ENCODE measurements at places on chromosomes 4 and X.

- DNase-seq, result no peak
These were observed 228.4 kb downstream of the DTHD1 start for GRCh38 chr4:36509845-36510244.

DNA sequence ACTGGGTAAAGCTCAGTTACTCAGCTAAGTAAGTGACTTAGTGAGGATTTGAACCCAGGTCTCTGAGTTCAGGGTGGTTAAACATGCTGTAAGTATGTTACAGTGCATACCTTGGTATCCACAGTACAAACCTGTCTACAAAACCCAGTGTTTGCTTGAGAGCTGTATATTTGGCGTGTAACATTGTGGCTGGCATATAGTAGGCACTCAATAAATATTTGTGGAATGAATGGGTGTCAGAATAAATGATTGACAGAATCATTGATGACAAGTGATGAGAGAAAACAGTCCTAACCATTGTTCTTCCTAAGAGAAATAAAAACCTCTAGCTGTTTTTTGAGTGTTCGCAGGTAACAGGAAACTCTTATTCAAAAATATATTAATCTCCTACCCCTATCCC is 79.7 kb upstream of the BCOR start:
- no peak for DNase-seq

- no peak for DNase-seq
These were observed 68.0 kb upstream of the MSX1 start for GRCh38 chr4:4791299-4792111.

DNA sequence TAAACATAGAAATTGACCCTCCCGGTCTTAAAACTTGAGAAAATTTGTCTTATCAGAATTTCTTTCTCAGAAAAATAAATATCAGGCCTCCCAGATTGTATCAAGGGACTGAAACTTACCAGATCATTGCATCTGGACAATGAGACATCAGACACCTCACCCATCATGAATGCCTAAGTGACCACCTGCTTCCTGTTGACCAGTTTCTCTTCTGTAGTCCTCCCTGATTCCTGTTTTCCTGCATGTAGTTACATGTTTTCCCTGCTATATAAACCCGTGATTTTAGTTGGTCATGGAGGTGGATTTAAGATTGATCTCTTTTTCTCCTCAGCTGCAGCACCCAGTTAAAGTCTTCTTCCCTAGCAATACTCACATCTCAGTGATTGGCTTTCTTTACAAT is 548.1 kb downstream of the PPP4R3C start:
- DNase-seq, result no peak

- DNase-seq, result no peak
These were observed 292.7 kb downstream of the BCOR start for GRCh38 chrX:39805022-39805421.

DNA sequence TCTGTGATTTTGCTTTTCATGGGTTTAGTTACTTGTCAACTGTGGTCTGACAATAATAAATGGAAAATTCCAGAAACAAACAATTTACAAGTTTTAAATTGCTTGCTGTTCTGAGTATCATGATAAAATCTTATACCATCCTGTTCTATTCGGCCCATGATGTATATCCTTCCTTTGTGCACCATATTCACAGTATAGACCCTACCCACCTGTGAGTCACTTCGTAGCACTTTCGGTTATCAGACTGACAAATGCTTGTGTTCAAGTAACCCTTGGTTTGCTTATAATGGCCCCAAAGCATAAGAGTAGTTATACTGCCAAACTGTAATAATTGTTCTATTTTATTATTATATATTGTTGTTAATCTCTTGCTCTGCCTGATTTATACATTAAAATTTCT is 1183.4 kb upstream of the PCDH7 start:
- DNase-seq, result no peak

GRCh38 chr4:123393721-123394120 is 2.9 kb upstream of the SPRY1 start:
- DNase-seq, result no peak

GRCh38 chrX:153593811-153594500 is 5.0 kb downstream of the CCNQ start:
- DNase-seq, result no peak

GRCh38 chr4:108270466-108271450 is 102.0 kb upstream of the LEF1 start:
- DNase-seq, result no peak

- DNase-seq, result no peak
These were observed 56.5 kb downstream of the NSD2 start for GRCh38 chr4:1927675-1928074.

DNA sequence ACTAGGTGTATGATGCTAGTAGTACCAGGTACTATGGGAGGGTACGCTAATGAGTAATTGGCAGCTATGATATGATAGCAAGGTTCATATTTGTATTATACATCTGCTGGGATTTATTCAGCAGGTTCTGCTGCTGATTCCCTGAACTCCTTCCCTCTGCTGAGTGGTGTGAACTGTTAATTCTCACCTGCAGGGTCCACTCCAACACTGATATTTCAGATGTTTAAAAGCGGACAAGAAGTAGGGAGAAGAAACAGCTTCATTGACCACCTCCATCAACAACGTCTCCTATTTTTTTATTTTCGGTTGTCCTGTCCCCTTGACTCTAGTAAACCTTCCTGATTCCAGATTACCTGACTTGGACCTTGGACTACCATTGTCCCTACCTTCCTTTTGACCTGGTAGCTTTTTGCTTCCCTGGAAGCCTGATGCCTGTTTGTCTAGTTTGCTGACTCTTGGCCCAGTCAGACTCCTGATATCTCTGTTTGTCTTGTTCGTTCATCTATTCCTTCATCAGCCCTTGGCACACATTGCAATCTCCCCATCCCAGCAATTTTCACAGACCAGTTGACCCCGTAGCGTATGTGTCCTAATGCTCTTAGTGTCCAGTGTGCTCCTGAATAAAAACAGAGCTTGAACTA is 34.0 kb upstream of the RNF128 start:
- DNase-seq, result no peak

DNA sequence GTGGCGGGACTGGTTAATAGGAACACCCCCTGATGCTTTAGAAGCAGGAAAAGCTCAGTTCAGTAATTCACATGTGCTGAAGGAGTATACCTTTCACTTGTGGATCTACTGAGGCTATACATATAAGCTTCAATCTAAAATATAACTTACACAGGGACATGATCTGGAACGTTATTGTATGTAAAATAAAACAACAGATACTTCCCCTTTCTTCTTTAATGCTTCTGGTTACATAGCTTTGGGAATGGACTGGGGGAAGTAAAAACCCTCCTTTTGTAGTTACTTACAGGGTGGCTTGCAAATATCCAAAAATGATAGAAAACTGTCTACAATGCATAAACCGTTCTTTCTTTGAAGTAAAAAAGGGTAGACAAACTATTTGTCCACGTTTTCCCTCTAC is 1.9 kb downstream of the FGG start:
- no peak for DNase-seq

GRCh38 chr4:152848508-152848907 is 68.8 kb downstream of the ARFIP1 start:
- DNase-seq, result no peak

DNA sequence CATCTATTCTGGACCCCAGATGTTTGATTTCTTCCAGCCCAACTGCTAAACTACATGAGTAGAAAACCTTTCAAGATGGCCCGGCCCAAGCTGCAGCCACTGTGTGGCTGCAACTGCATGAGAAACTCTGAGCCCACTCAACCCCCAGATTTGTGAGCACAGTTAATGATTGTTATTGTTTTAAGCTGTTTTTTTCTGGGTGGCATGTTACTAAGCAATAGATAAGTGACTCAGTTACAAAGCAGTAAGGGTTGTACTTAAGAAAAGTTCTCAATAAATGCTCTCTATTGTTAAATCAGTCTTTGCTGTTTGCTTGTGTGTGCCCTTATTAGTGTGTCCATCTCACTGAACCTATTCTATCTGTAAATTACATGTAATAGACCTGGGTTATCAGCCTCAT is 51.8 kb downstream of the GC start:
- DNase-seq, result no peak

DNA sequence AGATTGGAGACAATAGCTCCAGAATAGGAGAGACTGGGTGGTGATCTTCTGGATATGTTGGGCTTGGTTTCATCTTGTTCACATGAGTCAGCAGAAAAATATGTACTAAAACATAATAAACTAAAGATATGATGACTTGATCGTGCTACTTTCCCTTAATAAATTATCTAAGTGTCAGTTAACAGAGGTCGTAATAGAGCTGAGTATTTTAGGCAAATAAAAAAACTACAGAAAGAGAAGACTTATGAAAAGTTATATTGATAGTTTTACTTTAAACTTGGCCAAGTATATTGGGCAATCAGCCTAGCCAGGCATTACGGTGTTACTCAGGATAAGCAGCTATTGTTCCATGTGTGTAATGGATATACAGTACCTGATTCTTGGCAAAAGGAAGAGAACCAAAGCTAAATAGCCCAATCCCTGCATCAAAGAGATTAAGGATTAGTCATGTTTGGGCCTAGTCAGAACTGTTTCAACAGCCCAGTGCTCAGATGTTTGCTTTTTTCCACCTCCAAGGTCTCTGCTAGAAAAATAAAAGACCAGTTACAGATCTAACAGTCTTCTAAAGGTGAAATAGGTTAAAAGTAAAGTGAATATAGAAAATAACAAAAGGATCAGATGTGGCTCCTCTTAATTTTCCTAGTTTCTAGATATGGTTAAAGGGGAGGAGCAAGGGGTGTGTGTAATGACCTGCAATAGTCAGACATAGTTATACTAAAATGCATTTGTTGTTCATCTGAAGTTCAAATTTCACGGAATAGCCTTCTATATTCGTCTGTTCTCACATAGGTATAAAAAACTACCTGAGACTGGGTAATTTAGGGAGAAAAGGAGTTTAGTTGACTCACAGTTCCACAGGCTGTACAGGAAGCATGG is 262.6 kb downstream of the ADGRL3 start:
- DNase-seq, result no peak

- no peak for DNase-seq
These were observed 538 bp downstream of the SCML2 start for GRCh38 chrX:18353931-18354368.

- no peak for DNase-seq
These were observed 98.9 kb downstream of the LARP1B start for GRCh38 chr4:128159967-128160366.

GRCh38 chr4:33924239-33924638 is 2320.1 kb downstream of the ARAP2 start:
- DNase-seq, result no peak

GRCh38 chr4:179268791-179269190 is 1826.6 kb upstream of the AGA start:
- DNase-seq, result no peak

DNA sequence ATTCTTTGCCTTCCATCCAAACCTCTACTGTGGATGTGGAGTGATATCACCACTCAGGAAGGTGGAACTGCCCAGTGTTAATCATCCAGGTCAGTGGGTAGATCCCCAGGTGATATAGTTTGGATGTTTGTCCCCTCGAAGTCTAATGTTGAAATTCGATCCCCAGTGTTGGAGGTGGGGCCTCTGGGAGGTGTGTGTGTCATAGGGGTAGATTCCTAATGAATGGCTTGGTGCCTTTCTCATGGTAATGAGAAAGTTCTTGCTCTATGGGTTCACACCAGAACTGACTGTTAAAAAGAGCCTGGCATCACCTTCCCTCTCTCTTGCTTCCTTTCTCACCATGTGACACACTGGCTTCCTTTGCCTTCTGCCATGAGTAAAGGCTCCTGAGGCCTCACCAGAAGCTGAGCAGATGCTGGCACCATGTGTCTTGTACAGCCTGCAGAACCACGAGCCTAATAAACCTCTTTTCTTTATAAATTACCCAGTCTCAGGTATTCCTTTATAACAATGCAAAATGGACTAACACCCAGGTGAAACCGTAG is 6.8 kb upstream of the SOWAHB start:
- DNase-seq, result no peak

GRCh38 chrX:12947545-12948235 is 27.2 kb upstream of the TMSB4X start:
- no peak for DNase-seq

- DNase-seq, result no peak
These were observed 504.9 kb downstream of the C4orf33 start for GRCh38 chr4:129600898-129601297.

- no peak for DNase-seq
These were observed 119.2 kb downstream of the SMARCA1 start for GRCh38 chrX:129403974-129404669.

DNA sequence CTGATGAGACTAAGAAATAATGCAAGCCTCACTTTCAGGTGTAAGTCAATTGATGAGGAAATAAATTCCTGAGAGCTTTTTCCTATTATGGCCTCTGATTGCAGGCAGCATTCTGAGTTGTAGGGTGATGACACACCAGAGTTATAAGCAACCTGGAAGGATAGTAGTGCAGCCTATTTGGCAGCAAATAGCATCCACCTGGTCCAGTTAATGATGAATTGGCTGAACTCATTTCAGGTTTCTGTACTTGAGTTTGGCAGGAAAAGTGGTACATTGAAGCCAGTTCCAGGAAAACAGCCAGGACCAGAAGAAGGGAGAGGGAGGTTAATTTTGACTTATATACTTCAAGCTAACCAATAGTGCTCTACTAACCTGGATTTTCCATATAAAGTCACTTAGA is 316.8 kb downstream of the NAF1 start:
- DNase-seq, result no peak

- no peak for DNase-seq
These were observed 4.9 kb upstream of the HAUS7 start for GRCh38 chrX:153475271-153475670.

DNA sequence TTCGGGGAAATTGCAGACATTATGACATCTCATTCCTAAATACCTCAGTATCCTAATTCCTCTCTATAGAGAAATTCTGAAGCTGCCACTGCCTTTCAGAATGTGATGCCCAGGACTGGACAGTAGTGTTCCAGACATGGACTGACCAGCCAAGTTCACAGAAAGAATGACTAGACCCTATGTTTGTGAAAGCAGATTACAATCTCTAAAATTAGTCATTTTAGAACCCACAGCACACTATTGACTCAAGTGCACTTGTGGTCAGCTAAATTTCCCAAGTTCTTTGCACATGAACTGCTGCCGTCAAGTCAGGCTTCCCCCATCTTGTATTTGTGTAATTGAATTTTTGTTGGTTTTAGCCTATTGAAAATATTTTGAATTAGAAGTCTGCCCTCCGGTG is 81.0 kb upstream of the ESX1 start:
- no peak for DNase-seq

GRCh38 chrX:50107470-50107869 is 93.3 kb downstream of the AKAP4 start:
- no peak for DNase-seq

DNA sequence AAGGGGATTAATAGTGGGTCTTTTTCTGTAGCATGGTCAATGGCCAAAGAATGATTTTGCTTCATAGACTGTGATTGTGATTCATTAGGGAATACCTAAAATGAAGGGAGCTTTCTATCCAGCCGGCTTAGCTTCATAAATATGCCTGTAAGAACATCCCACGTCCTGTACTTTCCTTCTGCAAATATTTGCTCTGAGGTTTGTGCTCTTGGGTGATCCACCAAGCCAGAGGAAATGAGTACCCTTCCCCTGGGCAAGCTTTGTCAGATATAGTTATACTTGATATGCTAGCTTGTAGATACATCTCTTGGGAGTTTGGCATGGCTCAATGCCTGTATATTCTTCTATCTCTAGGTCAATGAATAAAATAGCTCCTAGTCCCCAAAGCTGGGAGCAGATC is 28.2 kb upstream of the SPARCL1 start:
- DNase-seq, result no peak
